Stimulated activated CD8-positive, alpha-beta memory T cell treated with anti-CD3 and anti-CD28 coated beads, Interleukin-4, amount 100 ng/mL, for 1 hour (primary cell): ENCODE measurements at places on chromosomes 4 and X.

DNA sequence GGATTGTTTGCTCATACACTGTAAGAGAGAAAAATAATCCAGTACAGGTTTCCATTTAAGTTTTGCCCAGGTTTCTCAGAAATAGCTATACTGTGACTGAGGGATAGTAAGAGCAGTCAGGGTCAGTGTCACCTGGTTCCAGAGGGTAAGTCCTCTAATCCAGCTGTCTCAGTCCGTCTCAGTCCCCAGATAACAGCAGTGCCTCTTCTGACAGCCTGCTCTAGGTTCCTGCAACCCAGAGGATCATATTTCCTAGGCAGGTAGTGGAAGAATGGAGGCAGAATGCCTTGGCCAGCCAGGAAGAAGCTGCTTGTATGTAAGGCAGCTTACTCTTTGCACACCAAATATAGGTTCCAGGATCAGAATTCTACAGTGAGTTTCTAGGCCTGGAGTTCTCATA lies 22.6 kb upstream of the GNRHR start:
- no peak for DNase-seq

DNA sequence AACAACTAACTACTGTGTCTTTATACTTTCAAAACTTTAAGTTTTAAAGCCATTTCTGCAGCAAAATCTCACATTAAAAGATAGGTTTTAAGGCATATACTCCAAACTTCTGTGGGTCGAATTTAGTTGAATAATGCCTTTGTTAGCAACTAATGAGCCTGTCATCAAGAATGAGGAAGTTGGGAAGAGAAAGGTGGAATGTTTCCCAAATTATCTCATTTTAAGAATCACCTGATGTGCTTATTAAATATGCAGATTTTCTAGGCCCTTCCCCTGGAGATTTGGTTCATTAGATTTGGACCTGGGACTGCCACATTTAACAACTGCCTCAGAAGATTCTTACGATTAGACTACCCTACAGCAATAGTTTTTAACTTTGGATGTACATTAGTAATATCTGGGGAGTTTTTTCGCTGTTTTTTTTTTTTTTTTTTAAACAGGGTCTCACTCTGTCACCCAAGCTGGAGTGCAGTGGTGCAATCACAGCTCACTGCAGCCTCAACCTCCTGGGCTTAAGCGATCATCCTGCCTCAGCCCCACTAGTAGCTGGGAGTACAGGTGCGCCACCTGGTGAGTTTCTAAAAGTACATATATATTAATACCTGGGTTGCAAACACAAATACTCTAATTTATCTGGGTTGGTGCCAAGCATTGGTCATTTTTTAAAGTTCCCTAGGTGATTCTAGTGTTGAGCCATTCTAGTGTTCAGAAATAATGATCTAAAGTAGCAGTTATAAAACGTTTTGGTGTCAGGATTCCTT lies 16.1 kb upstream of the TASL start:
- peak; percentile 0 for DNase-seq

GRCh38 chr4:181078196-181078595 lies 1165.0 kb upstream of the TENM3 start:
- no peak for DNase-seq

DNA sequence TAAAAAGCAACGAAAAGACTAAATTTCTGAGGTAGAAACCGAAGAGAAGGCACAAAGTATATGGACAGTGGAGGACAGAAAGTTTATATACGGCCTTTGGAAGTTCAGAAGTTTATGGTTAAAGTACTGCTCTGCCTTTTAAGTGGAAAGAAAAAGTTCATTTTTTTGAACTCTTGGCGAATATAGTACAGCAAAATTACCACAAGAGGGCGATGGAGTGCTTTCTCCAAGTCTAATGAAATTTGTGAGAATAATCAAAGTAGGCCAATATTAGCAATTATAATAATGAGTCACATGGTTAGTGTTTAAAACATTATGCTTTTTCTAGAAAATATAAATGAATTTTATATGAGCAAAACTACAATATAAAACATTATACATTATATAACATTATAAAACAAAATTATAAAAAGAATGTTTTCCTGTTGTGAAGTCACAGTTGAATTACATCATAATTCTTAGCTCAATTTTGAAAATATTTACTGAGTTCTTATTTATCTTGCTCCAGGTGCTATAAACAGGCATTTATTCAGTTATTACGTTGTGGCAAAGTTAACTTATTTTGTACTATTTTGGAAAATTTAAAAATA lies 136.2 kb upstream of the BMPR1B start:
- no peak for DNase-seq

GRCh38 chr4:4866866-4867374 lies 7.5 kb downstream of the MSX1 start:
- no peak for DNase-seq
